ENCODE measurements at places on chromosomes 12 and 14.
A peak's percentile ranks its signal among the peaks of the same experiment; 100 is the strongest.

DNA sequence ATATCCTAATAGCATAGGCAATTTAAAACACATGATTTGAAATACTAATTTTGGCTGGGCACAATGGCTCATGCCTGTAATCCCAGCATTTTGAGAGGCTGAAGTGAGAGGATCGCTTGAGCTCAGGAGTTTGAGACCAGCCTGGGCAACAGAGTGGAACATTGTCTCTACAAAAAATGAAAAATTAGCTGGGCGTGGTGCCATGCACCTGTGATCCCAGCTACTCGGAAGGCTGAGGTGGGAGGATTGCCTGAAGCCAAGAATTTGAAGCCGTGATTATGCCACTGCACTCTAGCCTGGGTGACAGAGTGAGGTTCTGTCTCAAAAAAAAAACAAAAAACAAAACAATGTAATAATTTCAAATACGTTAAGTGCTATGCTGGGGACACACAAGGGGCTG is 83.3 kb downstream of the SSPN start:
- no peak for DNase-seq

GRCh38 chr12:119176267-119177055 is 2.3 kb upstream of the HSPB8 start:
- DNase-seq, result peak; percentile 86

- DNase-seq, result no peak
Measured at GRCh38 chr12:16389594-16389993, 42.1 kb downstream of the MGST1 start.

DNA sequence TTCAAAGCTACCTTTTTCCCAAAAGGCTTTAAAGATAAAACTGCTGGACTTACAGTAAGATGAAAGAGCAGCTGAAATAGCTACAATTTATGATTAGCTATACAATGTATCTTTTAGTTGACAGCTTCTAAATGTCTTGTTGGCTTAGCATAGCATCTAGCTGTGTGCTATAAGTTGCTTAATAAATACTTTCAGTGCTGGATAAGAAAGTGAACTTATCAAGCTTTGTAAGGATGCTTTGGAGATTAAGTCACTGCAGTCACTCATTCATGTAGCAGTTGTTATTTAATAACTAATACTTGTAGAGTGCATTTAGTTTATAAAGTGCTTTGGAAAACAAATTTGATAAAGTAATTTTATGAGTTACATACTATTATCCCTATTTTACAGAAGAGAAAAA is 14.6 kb downstream of the CFAP54 start:
- no peak for DNase-seq

DNA sequence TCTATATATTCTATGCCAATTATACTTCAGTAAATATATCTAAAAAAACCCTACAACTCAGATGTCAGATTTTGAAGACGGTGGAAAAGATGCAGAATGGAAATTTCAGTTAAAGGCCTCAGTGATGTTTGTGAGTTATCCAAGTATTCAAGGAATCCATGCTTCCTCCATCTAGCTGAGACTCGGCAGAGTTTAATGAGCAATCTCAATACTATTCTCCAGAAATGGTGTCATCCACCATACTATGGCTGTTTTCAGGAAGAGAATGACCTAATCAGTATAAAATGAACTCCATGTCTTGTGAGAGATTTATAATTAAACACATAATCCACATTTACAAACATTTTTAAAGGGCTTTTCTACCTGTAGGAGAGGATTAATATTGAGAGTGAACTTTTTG is 66.0 kb downstream of the KLHL28 start:
- no peak for DNase-seq

DNA sequence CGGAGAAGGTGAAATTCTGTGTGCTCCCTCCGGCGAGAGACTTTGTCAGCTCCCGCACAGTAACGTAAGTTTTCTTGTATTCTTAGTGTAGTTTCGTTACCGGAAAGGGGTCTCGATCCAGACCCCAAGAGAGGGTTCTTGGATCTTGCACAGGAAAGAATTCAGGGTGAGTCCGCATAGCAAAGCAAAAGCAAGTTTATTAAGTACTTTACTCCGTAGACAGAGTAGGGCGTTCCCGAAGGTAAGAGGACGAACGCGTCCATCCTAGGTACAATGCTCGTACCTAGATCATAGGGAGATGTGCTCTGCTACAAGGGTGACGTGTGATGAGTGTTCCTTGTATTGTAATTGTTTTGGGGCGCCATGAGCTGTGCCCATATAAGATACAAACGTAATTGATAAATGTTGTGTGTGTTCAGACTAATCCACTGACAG is 293 bp downstream of the IFI27L1 start:
- DNase-seq, result peak; percentile 38

GRCh38 chr14:55950135-55950534 is 168.1 kb upstream of the PELI2 start:
- no peak for DNase-seq

DNA sequence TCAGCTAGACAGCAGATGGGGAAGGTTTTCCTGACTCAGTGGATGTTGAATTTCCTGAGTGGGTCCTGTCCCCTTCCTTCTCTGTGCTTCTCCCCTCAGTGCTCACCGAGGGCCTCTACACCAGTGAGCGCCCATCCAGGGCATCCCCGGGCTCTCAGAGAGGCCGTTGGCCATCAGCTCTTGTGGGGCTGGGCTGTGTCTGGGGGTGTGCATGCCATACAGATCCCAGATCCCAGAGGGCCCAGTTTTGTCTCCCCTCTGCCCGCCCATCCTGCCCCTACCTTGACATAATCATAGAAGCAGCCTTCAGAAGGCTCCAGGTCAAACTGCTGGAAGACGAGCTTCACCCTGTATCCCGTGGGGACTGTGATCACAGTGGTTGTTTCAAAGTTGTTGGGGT is 1.1 kb downstream of the C1R start:
- DNase-seq, result no peak

DNA sequence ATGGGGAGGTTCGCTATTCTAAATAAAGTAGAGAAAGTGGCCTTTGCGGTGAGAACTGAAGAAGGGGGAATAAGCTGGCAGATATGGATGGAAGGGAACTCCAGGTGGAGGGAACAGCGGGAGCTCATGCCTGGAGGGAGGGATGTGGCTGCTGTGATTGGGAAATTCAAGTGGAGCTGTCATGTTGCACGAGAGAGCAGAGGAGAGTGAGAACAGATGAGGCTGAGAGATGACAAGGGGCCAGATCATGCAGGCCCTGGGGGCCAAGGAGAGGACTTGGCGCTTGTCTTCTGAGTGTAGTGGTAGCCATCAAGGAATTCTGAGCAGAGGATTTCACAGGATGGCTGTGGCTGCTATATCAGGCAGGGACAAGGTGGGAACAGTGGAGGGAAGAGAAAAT is 35.0 kb downstream of the TGFB3 start:
- DNase-seq, result no peak

- DNase-seq, result no peak
Measured at GRCh38 chr14:81562818-81563217, 29.2 kb upstream of the SEL1L start.

DNA sequence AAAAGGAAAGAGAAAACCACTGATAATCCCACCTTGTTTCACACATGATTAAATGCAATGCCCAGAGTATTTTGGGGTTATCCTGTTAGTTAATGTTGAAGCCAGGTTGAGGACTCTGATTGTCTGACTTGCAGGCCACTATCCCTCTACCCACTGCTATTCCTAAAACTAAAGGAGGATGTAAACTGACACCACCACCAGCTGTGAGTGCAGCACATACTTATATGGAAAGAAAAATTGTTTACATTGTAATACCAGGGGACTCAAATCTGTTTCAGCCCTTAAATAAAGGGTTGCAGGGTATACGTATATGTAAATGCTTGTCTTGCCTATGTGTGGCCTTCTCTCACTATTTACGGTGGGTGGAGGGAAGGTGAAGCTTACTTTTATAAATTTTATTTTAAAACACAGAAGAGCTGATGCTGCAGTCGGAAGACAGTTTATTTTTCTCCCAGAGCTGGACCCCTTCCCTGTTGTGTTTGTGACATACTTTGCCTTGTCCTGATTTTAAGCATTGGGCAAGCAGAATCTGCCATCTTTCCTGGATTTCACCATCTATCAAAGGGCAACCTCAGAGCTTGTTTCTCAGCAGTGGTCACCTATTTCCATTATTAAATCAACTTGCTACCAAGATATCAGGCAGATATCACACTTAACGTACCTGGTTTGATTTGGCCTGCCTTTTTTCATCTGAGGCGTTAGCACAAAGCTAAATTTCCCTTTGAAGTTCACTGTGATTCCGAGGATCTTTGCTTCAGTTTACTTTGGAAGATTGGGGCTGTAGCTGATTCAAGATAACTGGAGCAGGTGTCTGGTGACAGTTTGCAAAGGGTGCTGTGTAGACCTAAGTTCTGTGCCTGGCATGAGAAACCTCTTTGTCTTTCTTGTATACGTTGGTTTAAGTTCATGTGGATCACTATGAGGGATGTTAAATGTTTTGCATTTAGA is 25.2 kb downstream of the DAAM1 start:
- no peak for DNase-seq

- DNase-seq, result no peak
Measured at GRCh38 chr12:106415134-106415533, 57.6 kb downstream of the POLR3B start.

DNA sequence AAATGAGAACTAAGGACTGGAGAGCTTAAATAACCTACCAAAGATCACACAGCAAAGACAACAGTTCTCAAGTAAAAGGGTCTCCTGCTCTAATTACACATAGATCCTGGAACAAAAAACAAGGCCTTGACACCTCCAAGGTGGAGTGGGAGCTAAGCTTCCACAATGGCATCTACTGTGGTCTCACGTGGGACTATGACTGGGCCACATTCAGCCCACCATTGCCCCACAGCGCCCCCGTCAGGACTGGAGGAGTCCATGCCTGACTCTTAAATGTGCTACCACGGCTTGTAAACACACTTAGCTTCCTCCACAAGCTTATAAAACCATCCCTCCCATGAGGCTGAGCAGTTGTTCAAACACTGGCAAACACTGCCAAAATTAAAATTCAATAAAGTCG is 88.5 kb downstream of the GCH1 start:
- no peak for DNase-seq

GRCh38 chr12:53482626-53483168 is 16.6 kb downstream of the MAP3K12 start:
- DNase-seq, result no peak
